ENCODE measurements at places on chromosomes 11 and 22. TPM values are rescaled to one million over a fixed set of nuclear protein-coding genes. Genes with fewer than 3 reads are reported as not detected.

The SCN4B gene
- total RNA-seq, result 0.38 TPM

The MB gene
- total RNA-seq, result 5.3 TPM

The ESAM gene
- 0.96 TPM for total RNA-seq

The TRIM49 gene
- total RNA-seq, result not detected

The MS4A6E gene
- total RNA-seq, result not detected

The C11orf24 gene
- 22.6 TPM for total RNA-seq

The ARHGAP42 gene
- total RNA-seq, result 7.8 TPM

The UBASH3B gene
- total RNA-seq, result 31.6 TPM

The MAJIN gene
- total RNA-seq, result not detected

The FIBIN gene
- total RNA-seq, result not detected

The OR5M3 gene
- total RNA-seq, result not detected

The UBQLNL gene
- total RNA-seq, result not detected

The MRGPRE gene
- total RNA-seq, result not detected

- no peak for DNase-seq
Measured at GRCh38 chr22:16964366-16964765, 43.7 kb downstream of the GAB4 start.

GRCh38 chr22:19848298-19849224 is 6.1 kb downstream of the GNB1L start:
- DNase-seq, result peak; percentile 52

- DNase-seq, result no peak
Measured at GRCh38 chr11:24161587-24161986, 335.3 kb upstream of the LUZP2 start.

DNA sequence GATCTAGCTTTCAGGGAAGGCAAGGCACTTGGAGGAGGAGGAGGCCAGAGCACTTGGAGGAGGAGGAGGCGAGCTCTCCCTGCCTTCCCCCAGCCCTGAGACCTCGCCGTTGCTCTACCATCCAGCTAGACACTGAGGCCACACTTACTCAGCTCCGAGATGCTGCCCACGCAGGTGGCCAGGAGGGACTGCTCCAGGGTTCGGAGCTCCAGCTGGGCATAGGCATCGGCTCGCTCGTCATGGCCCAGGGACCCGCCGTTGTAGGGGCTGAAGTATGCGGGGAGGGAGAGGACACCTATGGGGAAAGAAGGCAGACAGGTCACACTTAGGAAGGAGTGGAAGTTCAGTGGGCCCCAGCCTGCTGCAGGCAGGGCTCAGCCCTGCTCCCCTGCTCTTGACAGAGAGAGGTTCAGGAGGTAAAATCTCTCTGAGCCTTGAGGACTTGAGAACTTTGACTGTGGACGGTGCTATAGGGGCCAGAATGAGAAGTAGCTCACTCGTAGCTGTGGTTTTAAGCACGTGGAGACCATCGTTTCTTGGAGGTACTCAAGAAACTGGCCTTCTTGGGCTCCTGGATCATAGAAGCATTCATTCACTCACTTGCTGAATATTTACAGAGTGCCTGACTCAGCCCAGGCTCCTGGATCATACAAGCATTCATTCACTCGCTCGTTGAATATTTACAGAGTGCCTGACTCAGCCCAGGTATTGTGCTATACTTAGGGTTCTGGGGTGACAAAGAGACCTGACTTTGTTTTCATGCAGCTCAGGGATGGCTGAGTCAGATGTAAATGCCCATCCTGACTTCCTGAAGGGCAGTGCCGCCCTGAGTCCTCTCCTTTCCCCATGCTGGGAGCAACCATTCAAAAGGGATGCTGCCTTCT is 99.2 kb downstream of the NAT10 start:
- peak; percentile 90 for DNase-seq

GRCh38 chr11:115927823-115928329 is 423.7 kb upstream of the CADM1 start:
- DNase-seq, result no peak

GRCh38 chr11:14542324-14542723 is 22.1 kb upstream of the PSMA1 start:
- no peak for DNase-seq

DNA sequence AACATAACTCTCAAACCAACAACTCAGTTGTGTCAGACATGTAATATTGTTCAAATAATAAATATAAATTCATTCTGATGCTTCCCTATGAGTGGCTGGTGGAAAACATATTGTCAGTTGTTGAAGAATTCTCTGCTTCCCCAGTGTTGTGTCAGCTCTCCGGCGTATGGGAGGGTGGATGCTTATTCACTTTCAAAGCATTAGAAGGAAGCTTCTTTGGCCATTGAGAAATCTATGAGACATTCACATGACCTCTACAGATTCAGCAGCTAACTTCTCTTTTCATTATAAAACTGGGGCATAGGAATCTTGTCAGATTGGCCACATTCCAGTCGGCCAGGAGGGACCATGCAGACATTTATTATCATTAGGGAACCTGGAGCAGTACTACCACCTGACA is 2.9 kb downstream of the OR51V1 start:
- no peak for DNase-seq

GRCh38 chr11:11577932-11578911 is 43.6 kb downstream of the GALNT18 start:
- no peak for DNase-seq

GRCh38 chr11:32325187-32325586 is 110.2 kb downstream of the WT1 start:
- DNase-seq, result no peak

- no peak for DNase-seq
Measured at GRCh38 chr11:121429556-121429955, 22.6 kb upstream of the SORL1 start.

DNA sequence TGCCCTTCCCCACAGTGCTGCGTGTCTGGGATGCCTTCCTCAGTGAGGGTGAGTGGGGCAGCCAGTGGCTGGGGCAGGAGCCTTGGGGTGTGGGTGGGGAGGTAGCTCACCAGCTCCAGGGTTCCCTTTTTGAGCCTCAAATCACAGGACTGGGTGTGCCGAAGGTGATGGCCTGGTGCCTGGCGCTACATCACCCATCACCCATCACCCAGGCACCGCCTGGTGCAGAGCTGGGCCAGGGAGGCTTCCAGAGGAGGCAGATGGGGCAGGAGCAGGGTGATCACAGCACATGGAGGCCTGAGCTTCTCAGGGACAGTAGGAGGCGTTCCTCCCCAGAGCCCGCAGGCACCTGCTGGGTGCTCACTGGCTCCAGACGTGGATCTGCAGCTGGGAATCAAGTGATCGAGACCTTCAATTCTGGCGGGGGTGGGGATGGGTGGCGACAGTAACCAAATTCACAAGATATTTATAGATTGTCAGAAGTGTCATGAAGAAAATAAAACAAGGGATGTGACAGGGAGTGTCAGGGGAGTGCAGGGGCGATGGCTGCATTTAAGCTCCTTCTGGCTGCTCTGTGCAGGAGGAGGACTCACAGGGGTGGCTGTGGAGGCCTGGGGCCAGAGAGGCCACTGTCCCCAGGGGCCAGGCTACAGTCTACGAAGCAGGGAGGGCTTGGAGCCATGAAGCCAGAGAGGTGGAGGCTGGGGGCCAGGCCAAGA is 3.2 kb downstream of the TBC1D10C start:
- DNase-seq, result no peak

GRCh38 chr11:115390441-115390840 is 113.8 kb downstream of the CADM1 start:
- DNase-seq, result no peak

DNA sequence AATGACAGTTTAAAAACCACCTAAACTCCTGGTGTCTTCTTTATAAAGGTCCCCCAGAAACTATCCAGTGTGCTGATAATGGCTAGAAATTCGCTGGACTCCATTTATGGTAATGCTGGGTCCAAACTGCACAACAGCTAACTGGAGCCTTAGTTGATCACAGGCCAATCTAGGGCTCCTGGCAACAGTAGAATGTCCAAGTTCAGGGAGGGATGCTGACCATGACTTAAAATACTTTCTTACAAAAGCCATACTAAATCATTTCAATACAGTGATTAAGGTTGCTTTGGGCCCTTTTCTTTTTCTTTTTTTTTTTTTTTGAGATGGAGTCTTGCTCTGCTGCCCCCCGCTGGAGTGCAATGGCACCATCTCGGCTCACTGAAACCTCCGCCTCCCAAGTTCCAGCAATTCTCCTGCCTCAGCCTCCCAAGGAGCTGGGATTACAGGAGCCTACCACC is 14.5 kb upstream of the GAB2 start:
- DNase-seq, result peak; percentile 6

- DNase-seq, result no peak
Measured at GRCh38 chr22:17629641-17630040, 1.1 kb upstream of the ATP6V1E1 start.

GRCh38 chr11:63680834-63681320 is 423 bp upstream of the RTN3 start:
- no peak for DNase-seq

- DNase-seq, result no peak
Measured at GRCh38 chr22:30198152-30198825, 48.3 kb downstream of the LIF start.

GRCh38 chr11:1088927-1089737 is 14.5 kb downstream of the MUC2 start:
- no peak for DNase-seq

DNA sequence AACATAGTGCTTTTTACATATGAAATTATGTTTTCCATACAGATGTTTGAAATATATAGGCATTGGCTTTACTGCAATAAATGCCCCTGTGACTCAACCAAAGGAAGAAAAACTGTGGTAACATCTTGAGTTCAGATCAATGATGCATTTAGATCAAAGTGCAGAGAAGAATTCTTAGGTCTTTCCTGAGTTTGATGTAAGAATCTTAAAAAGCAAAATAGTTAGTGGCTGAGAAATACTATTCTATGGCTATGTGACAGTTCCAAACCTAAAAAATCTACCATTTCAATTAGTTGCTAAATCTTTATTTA is 93.7 kb downstream of the SOX6 start:
- no peak for DNase-seq

GRCh38 chr11:65711785-65712632 is at the start of gene KAT5:
KAT5 (plus strand) TSS chr11:65712252; CDS start chr11:65712268, 16 bp downstream.
- peak; percentile 99 for DNase-seq

GRCh38 chr11:81857386-81857785 is 876.3 kb downstream of the FAM181B start:
- DNase-seq, result no peak

DNA sequence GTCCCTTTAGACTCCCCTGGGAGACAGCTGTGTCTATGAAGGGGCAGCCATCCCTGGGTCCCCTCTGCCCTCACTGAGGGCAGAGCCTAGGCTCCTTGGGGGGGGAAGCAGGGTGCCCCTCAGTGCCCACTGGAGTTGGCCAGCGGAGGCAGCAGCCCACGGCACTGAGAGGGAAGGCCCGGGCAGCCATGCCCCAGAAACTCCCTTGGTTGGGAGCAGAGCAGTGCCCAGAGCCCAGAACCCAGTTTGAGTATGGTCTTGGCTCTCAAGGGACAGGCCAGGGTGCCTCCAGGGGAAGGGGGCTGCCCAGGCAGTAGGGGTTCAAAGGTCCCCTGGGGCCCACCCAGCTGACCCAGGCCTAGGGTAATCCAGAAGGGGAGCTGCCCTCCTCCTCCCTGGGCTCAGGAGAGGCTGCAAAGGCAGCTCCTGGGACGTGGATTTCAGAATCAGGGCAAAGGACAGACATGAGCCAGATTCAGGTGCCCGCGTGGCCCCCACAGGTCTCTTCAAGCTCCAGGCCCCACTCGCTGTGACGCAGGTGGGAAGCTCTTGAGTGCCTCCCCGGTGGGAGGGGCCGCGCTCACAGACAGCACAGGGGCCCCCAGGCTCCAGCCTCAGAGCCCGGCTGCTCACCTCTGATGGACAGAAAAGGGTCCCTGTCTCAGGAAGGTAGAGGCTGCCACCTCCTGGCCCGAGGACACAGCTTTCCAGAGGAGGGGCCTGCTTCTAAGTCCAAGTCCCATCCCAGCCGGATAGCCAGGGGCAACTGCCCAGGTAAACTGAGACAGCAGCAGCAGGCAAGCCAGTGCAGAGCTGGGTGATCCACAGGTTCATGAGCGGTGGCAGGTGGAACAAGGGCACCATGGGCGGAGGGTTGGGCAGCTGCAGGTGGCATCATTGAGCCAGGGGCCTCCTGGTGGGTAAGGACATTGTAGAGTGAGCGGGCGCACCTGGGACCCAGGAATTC is 2.6 kb downstream of the C11orf21 start:
- no peak for DNase-seq

DNA sequence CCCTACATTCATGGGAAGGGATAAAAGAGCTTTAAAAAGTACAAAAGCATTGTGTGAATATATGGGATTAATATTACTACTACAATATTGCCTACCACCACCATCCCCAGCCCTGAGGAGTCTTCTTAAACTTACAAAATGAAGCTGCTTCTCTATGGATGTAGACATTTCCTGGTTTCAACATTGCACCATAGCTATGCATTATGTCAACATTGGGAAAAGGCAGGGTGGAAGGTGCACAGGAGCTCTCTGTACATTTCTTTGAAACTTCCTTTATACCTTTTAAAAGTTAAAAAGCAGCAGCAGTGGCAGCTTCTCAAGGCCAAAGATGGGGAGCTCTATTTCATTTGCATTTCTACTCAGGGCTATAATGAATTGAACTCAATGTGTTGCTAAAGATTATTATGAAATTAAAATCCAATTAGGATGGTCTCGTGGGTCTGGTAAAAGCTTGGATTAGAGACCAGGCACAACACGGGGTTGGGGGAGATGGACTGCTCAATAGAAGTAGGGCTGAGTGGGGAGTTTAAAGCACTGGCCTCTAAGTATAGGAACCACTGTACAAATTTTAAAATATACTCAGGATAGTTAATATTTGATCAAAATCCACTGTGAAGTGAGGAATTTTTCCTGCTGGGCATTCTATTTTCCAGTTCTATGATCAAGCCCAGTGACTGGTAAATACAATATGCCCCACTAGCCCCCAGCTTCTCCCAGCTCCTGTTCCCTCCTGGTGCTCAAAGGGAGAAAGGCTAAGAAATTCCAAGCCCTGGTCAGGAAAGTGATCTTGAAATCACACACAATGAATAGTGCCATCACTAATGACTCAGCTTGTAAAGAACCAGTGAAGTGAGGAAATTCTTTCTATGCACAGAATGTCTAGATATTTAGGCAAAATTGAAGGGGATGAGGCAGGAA is 362.7 kb upstream of the CCDC90B start:
- DNase-seq, result peak; percentile 72

GRCh38 chr11:17852246-17852645 is 117.7 kb downstream of the KCNC1 start:
- no peak for DNase-seq

- no peak for DNase-seq
Measured at GRCh38 chr11:107307991-107308390, 149.6 kb downstream of the CWF19L2 start.

- DNase-seq, result no peak
Measured at GRCh38 chr11:116871248-116871647, 33.8 kb upstream of the APOA1 start.

Measured in Caki2 (cell line).